Neural progenitor cell (in vitro differentiated cells): ENCODE measurements at places on chromosomes 5 and 9.

DNA sequence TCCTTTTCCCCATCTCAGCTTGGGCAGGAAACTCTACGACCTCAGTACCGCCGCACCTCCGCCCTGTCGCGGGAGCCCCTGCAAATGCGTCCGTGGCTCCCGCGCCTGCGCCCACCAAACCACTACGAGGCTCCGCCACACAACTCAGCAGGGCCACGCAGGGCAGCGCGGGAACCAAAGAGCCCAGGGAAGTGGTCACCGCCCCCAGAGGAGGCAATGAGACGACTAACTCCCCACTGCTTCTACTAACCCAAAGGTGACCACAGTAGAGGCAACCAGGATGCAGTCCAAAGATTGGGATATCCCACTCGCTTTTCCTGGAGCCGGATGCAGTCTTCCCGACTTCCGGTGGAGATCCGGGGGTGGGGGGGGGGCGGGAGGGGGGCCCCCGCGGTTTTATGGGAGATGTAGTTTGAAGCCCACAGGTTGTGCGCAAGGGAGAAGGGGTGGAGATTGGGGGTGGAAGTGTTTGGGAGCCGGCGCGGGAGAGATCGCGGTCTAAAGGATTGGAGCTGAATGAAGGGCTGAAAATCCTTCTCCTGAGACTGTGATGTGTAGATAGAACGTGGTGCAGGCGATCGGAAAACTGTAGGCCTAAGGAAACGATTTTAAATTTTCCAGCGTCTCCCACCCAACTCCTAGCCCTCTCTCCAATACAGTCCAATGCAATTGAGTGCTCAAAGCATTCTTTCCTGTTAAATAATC, at the start of gene NUDT12:
Gene NUDT12 (minus strand): TSS at position 337 of the 705 bp plus-strand sequence. CDS start 2,541 bp downstream, outside the sequence.
- DNase-seq: peak; percentile 86

DNA sequence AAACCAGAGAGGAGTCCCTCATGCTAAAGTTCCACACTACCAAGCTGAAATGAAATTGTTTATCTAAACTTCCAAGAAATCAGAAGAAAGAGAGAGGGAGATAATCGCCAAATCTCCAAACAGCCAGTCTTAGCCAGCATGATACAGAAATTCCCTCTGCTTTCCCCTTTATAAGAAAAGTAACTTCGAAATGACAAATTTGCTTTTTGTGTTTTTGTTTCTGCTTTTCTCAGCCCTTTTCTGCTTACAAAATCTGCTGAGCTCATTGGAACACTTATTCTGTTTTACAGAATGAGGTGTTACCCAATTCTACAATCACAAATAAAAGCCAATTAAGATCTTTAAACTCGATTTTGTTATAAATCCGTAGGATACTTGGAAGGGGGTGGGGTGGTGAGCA, 72.9 kb downstream of the SFXN1 start:
- DNase-seq: no peak

- no peak for DNase-seq
Observed at GRCh38 chr9:135073741-135074305, 13.6 kb upstream of the OLFM1 start.

DNA sequence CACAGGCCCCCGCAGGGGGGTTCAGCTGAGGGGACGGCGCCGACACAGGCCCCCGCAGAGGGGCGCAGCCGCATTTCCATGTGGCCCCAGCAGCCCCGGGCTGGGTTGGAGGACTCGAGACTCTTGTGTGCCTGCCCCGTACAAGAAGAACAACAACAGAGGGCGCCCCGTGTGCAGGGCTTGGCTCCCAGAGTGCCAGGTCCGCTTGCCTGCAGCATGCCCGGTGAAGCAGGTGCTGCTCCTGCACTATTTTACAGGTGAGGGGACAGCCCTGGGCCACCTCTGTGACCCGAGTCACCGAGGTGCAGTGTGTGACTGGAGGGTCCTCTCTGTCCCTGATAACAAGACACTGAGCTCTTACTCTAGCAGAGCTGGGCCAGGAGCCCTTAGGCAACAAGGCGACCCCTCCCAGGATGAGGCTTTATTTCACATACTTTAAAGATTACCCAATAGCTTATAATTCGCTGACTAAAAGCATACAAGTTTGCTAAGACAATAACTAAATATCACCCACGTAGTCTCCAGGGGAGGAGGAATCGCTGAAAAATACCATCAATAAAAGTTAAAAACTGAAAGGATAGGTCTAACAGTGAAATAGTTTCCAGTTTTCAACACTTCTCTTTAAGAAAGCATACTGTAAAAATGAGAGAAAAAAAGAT, 41.7 kb upstream of the SLC9A3 start:
- DNase-seq: peak; percentile 34

DNA sequence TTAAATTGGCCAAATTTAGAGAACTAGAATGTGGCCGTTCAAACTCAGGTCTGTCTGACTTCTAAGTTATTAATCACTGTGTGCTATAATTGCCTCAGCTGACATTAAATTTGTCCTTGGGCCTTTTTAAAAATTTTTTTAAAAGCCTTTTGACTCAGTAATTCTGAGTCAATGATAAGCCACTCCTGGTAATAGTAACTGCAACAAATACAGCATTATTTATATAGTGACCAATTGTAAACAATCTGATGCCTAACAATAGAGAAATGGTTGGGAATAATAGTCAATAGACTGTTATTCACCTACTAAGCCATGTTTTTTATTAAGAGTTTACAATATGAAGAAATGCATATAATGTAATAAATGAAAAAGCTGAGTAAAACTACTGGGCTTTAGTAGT, 70.9 kb upstream of the FSD1L start:
- DNase-seq: no peak
